ENCODE measurements at places on chromosomes 3 and 15.

- no peak for DNase-seq
Observed at GRCh38 chr3:193780397-193780796, 187.4 kb downstream of the OPA1 start.

- no peak for DNase-seq
Observed at GRCh38 chr3:51879937-51880336, 4.5 kb upstream of the IQCF5 start.

GRCh38 chr3:189898559-189899153, 222.0 kb downstream of the P3H2 start:
- DNase-seq = peak; percentile 61

DNA sequence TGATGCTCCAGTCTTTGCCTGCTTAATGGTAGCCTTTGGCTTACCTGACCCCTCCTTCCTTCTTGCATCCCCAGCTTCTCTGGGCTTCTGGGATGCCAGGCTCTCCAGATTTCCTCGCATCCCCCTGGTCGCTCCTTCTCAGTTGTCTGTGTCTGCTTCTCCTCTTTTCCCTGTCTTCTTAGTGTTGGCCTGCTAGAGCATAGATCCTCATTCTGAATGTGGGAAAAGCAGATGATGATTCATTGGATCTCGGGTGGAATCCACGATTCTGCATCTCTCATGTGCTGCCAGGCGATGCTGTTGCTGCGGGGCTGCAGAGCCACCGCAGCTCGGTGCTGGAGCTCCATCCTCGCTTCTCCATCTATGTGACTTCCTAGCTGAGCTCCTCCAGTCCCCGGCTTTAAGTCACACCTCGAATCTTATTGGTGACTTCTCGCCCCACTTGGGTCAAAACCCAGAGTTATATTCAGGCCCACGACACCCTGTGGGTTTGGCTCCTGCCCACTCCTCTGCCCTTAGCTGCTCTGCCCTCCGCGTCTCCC, 47.4 kb downstream of the CGNL1 start:
- DNase-seq = no peak

- DNase-seq = no peak
Observed at GRCh38 chr15:42138411-42138810, 18.0 kb downstream of the PLA2G4F start.

- DNase-seq = no peak
Observed at GRCh38 chr15:95448531-95449229, 881.8 kb upstream of the NR2F2 start.

DNA sequence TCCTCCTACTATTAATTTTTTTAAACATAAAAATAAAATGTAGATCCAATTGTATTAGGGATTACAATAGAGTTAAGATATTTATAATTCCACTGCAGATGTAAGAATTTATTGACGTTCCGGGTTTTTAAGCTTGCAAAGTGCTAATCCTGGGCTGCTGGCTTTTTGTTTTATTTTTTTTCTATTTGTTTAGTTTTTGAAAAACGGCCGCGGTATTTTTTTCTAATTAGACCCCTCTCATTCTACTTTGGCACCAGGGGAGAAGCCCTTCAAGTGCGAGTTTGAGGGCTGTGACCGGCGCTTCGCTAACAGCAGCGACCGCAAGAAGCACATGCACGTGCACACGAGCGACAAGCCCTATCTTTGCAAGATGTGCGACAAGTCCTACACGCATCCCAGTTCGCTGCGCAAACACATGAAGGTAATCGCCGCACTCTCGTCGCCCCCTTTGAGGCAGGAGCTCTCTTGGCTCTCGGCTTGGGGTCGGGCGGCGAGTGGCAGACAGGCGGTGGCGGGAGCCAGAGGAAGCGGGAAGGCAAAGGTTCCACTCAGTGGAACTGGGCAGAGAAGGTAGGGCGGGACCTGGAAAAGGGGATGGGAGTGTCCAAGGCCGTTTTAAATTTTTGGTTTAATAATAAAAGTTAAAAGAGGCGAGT, 3.2 kb downstream of the ZIC1 start:
- no peak for DNase-seq

DNA sequence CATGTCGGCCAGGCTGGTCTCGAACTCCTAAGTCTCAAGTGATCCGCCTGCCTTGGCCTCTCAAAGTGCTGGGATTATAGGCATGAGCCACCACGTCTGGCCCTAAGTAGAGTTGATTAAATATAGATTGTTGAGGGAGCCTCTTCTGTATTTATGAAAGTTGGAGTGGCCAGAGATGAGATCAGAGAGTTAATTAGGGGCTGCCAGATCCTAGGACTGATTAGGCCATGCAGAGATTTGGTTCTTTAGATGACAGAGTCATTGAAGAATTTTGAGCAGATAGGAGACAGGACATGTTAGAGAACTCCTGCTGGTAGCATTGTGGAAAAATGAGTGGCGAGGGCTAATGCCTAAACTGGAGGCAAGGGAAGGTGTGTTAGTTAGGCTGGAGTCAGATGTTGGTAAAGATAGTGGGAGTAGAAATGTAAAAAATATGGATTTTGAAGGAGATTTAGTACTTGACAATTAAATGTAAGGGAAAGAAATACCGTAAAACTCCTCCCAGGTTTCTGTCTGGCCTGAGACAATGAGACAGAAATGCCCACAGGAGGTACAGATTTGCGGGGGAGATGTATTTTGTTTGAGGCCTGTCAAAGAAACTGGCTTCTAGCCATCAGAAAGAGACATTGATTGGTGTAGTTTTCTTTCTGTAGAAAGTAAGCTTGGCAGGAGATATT, 23.4 kb downstream of the SACM1L start:
- no peak for DNase-seq

All from amniotic epithelial cell (primary cell).